ENCODE measurements at places on chromosomes 12 and 14.
A peak's percentile ranks its signal among the peaks of the same experiment; 100 is the strongest.

DNA sequence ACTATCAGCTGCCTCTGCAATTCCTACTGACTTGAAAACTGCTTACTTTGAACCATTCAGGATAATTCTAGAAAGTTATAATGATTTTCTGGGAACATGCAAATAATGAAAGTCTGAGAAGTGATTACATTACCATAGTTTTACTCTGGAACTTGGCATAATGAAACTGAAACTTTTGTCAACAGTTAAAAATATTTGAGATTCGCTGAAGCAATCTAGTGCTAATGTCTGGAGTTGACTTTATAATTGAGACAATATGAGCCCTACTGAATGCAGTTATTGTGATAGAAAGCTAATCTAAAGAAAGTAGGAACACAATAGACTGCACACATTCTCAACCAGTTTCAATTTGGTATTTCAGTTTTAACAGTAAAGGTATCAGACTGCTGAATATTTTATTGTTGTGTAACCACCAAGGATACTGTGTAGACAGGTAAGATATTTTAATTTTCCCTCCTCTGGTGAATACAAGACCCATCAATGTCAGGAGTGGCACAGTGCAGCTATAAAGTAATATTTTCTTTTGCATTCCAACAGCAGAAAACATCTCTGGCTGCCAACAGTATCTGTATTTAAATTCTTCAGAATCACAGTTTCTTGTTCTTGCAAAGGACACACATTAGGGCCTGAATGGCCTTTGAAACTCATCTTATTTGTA, 483.5 kb downstream of the ATP23 start:
- no peak for DNase-seq

DNA sequence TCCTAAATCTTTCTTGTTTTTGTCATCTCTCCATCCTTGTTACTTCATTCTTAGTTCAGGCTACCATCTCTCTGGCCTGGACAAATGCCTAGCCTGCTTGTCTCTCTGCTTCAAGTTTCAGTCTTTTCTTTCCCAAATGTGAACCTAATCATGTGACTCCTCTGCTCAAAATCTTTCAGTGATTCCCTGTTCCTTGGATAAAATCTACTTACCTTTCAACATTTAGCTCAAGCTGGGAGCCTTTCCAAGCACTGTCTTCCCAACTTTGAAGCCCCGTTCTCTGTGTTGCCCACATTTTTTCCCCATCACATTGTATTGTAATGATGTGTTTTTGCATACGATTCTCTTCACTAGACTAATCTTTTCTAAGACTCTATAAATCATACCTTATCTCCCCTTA, 24.7 kb downstream of the SLC7A8 start:
- DNase-seq, result no peak

GRCh38 chr14:23057757-23058653, 685 bp upstream of the CDH24 start:
- DNase-seq, result no peak

GRCh38 chr12:57355734-57356133, 75.1 kb downstream of the R3HDM2 start:
- no peak for DNase-seq

DNA sequence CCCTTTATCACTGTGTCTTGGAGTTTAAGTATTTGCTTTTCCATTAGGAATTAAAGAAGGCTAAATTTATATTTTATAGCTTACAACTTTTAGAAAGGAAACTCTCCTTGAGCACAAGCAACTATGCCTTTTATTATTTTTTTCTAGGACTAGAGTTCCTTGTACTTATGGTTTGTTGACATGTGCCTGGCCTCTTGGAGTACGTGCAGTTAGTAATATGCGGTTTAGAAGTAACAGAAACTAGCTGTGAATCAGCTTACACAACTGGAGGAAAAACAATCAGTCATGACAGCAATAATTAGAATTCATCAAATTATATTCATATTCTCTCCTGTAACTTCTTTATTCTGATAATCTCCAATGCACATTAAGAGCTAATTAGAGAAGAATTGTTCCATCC, 428.7 kb downstream of the AEBP2 start:
- no peak for DNase-seq

DNA sequence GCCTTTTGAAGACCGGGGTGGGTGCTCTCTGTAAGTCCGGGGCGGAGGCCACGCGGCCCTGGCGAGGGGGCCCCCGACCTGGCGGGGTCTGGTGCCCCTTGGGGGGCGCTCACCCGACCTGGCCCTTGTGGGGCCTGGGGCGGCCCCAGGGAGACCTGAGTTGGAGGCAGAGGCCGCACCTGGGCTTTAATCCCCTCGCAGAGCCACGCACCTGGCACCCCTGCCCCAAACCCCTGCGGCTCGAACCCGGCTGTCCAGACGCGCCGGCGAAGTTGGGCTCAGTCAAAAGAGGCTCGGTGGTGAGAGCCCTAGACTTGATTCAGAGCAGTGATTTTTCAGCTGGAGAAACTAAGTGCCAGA, 267 bp downstream of the CFAP251 start:
- DNase-seq, result no peak

DNA sequence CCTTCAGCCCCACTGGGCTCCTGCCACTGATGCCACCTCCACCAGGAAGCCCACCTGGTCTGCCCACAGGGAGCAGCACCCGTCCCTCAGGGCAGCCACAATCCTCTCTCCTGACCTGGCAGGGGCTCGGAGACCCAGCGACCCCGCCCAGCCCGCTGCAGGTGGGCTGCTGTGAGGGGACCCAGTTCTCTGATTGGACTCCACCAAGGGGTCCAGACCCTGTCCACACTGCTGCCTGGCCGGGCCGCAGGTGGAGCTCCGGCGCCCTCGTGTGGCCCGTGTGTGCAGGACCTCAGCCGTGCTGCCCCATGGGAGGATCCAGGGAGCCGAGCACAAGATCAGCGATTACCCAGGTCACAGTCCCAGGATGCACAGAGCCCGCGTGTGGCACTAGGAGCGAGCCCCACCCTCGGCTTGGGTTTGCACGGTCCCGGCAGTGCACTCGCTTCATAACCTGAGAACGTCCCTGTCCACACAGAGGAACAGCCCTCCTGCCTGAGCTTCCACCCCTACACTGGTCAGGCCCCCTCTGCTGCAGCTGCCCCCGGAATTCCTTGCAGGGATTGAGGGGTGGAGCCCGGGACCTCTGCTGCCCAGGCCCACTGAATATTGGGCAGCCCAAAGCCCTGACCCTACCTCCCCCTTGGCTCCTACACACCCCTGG, 35.4 kb upstream of the TMEM179 start:
- DNase-seq, result peak; percentile 47

DNA sequence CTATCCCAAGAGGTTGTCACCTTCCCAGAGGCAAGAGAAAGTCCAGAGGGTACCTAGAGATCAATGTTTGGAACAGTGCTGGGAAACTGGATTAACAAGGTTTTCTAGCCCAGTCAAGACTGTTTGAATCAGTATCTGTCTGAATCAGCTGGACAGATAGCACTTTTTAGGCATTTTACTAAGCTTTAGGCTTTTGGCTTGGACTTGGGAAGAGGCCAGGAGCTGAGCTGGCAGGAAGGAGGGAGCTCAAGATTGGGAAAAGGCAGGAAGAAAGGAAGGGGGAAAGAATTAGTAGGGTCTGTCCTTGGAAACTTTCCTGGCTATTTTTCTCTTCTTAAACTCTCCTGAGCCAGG, 8.3 kb downstream of the IKZF4 start:
- DNase-seq, result no peak

DNA sequence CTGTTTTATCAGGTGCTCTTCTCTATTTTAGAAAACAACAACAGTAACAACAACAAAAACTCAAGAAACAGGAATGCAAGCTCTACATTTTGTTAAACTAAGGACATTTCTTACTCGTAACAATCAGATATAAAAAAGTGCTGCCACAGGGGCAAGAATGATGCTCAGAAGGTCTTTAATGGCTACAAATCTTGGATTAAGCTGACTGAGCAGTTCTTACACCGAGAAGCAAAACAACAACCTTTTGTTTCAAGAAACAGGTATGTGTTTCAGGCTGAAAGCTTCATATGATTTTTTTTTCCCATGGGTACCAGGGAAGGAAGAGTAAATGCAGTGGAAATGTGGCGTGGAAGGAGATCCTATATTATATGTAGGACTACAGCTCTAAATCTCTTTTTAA, 786.8 kb upstream of the FBXO33 start:
- DNase-seq, result no peak

DNA sequence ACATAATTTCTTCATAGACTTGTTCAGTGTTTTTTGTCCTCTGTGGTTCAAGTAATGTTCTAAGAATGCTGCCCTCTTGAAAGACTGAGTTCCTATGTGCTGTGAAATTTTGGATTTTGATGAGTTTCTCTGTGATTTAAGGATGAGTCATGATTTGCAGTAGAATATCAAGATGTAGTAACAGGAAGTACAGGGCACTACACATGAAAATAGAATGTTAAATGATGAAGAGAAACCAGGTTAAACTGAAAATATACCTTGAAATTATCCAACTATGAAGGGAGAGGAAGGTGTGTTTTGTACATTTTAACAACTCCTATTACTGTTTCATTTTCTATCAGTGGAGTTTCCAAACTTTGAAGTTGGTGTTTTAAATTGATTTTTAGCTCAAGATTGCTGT, 4.8 kb downstream of the ELK3 start:
- no peak for DNase-seq

DNA sequence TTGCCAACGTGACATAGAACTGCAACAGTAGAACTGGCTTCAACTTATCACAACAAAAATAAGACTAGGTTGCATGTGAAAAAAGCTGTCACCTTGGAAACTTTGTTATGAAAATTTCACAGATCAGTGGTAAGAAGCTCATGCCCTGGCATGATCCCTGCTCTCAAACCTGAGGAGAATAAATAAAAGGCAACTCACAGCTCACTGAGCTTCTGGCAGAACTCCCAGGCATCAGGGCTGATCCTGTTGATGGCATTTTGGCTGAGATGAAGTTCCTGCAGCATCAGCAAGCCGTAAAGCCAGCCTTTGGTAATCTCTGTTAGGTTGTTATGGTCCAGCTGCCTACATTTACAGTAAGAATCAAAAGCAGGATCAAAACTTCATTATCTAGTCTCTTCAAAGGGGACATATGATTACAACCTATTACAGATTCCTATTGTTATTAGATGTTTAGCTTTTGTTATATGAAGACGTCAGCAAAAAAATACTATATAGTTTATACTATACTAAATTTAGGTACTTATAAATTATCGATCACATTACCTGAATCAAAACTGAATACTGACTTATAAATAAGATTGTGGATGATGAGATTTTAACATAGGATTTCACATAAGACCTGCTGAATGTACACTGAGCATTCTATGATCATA, 32.0 kb downstream of the LRIG3 start:
- peak; percentile 90 for DNase-seq

DNA sequence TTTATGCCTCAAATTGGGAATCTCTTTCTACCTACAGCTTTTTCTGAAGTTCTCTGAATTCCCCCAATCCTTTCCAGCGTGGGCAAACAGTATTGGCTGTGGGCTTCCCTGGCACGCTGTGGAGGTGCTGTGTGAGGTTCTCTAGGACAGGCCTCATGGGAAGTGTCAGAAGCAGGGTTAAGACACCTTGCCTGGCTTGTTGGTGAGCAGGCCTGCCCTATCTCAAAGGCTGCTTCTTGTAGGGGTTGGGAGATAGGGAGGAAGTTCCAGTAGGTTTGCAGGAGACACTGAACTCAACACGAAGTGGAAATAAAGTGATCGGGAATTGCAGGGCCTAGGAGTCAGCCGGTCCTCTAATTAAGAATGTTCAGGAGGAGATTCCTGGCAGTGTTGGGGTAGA, 30.0 kb upstream of the DCD start:
- DNase-seq, result no peak

DNA sequence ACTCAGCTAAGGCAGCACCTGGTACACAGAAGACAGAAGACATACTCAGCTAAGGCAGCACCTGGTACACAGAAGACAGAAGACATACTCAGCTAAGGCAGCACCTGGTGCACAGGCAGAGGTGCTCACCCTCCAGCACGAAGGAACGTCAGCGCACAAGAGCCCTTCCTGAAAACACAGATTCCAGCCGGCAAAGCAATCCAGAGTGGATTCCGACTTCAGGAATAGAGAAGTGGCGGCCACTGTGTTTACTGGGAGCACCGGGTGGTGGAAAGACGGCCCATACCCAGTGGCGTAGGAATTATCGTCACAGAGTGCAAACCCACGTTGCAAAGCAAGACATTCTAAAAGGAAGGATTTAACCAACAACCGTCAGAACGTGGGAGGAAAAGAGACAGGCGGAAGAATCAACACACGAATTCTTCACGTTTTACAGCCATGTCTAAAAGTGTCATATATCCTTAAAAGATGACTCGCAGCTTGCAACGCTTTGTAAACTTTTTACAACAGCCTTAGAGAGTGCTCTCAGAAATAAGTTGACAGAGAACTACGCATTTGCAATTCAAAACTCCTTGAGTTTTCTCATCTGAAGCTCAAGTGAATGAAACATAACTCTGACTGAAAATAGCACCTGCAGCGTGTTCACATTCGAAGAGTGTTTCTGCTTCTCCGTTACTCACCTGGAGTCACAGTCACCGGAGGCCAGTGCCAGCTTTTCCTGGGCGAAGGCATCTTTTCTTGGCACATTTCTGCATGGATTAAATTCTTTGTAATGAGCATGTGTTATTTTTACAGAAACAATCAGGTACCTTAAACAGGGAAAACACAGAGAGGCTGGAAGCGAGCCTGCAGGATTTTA, 55.8 kb upstream of the GALNT9 start:
- DNase-seq, result no peak

DNA sequence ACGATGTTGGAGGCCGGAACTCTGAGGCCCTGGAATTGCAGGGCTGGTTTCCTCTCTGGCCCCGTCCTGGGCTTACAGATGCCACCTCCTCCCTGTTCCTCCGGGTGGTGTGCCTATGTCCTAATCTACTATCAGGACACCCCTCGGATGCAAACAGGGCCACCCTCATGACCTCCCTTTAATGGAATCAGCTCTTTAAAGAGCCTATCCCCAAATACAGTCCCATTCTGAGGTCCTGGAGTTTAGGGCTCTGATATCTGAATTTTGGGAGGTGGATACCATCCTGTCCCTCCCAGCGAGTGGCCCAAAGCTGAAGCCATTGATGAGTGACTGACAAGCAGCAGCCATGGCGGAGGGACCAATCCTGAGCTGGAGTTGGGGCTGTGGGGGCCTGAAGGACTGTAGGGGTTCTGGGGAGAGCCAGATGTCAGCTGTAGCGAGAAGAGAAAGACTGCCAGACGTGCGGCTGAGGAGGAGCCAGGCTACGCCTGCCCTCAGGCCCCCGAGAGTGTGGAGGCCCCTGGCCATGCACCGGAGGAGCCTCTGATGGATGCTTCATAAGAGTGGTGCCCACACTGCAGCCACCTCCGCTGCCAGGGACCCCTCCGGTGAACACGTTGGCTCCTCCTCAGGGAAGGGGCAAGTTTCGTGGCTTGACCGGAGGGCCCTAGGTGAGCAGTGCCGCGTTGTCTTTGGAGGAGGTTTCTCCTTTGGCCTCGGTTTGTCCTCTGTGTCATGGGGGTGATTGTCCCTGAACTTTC, 100.2 kb downstream of the KIF26A start:
- DNase-seq, result no peak

Measured in DMS79 (cell line).